ENCODE measurements at places on chromosomes 5 and 9.

DNA sequence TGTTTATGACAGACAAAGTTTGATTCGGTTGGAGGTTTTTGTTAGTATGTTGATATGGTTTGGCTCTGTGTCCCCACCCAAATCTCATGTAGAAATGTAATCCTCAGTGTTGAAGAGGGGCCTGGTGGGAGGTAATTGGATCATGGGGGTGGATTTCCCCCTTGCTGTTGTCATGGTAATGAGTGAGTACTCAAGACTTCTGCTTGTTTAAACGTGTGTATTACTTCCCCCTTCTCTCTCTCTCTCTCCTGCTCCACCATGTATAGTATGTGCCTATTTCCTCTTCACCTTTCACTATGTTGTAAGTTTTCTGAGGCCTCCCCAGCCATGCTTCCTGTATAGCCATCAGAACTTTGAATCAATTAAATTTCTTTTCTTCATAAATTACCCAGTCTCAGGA, 415.1 kb downstream of the HCN1 start:
- DNase-seq, result no peak

GRCh38 chr9:117414220-117414905, 494 bp downstream of the ASTN2 start:
- no peak for DNase-seq

GRCh38 chr5:133820507-133820906, 147.9 kb downstream of the C5orf15 start:
- no peak for DNase-seq

DNA sequence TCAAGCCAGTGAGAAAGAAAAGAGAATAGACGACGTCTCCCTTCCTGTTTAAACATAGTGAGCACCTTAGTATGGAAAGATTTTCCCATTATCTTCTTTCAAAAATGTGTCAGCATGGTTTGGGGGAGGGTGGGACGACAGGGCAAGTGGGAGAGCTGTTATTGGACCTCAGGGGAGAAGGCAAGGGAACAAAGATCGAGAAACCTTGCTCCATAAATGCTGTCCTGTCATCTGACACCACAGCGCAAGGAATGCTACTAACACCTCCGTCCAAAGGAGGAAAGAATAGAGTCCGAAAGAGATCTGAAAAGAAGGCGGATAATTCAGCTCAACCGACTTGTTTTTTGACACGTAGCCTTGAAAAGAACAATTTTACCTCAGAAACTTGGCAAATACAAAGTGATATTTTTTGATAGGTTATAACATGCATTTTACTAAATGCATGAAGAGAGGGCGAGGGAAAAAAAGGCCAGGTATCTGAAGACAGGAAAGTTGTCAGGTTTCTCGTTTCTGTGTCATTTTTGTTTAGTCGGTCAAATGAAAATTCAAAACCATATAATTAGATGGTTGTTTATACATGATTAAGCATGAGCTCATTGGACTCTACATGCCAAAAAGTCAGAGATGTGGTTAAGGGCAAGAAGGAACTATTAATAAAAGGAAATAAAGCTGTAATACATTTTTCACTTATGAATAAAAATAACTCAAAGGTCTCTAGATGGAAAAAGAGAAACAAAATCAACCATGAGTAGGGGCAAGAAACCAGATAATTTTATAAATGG, 155.7 kb downstream of the GLIS3 start:
- DNase-seq, result no peak

- no peak for DNase-seq
Measured at GRCh38 chr5:168334280-168334679, 42.8 kb downstream of the WWC1 start.

DNA sequence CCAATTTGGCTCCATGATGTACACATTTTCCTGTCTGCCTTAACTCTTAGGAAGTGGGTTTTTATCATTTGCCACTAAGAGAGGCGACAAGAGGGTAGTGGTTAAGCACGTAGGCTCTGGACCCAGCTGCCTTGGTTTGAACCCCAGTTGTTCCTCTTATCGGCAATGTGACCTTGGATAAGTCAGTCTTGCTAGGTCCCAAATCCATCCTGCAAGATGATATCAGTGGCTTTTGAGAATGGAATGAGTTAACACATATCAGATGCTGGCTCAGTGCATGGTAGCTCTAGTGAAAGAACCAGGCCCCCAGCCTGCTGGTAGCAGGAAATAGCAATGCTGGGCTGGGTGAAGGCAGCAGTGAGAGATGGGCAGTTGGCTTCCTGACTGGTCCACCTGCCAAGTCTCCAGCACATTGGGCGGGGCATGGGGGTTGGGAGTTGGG, 72.5 kb downstream of the STK10 start:
- peak; percentile 35 for DNase-seq

- no peak for DNase-seq
Measured at GRCh38 chr5:107875833-107876232, 205.1 kb upstream of the EFNA5 start.

- DNase-seq, result no peak
Measured at GRCh38 chr9:129323999-129324553, 146.0 kb upstream of the IER5L start.

GRCh38 chr5:150059623-150060022, 26.7 kb downstream of the CSF1R start:
- DNase-seq, result no peak

DNA sequence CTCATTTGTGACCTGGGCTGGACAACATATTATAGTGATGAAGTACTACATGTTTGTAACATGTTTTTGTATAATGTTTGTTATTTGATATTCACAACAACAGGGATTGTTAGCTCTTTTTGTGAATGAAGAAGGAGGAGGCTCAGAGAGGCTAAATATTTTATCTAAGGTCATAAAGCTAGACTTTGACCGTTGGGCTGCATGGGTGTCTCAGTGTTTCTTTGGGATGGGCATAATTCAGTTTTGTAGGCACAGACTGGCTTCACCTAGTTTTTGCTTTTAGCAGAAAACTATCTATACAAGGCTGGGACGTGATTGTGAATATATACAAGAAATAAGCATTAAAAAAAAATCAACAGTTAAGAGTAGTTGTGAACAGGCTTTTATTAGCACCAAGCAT, 15.0 kb upstream of the GNG10 start:
- no peak for DNase-seq

GRCh38 chr5:21225223-21226064, 1237.4 kb upstream of the CDH18 start:
- no peak for DNase-seq

DNA sequence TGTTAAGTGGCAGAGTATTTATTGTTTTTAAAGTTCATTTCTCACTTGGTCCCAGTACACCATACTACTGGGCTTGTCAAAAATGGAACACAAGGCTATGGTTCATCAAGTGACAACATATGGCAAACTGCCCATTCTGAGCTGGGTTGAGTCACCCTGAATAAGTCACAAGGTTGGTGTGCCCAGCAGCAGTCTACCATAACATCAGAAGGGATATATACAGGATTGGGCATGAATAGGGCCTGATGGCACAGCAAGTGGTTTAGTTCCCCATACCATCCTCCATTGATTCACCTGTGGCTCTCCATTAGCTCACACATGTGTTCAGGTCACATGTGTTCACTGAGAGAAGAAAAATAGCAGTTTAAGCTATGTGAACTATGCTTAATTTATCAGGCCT, 249.8 kb upstream of the PRDM9 start:
- DNase-seq, result no peak

DNA sequence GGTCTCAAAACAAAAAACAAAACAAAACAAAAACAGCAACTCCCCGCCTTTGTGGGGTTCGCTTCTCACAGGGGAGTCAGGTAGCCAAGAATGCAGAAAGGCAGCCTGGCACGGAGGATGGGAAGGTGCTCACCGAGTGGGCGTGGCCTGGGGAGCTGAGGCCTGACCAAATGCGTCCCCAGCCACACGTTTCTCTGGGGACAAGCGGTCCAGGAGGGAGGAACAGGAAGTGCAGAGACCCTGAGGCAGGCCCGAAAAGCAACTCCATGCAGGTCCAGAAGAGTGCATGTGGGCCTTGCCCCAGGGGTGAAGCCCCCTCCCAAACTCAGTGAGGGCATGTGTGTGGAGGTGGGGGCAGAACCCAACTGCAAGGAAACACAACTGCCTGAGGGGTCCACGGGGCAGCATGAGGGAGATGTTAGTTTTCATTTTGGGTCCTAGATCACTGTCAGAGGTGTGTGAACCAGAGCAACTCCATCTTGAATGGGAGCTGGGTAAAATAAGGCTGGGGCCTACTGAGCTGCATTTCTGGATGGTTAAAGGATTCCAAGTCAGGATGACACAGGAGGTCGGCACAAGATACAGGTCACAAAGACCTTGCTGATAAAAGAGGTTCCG, 2.6 kb upstream of the UAP1L1 start:
- DNase-seq, result no peak

DNA sequence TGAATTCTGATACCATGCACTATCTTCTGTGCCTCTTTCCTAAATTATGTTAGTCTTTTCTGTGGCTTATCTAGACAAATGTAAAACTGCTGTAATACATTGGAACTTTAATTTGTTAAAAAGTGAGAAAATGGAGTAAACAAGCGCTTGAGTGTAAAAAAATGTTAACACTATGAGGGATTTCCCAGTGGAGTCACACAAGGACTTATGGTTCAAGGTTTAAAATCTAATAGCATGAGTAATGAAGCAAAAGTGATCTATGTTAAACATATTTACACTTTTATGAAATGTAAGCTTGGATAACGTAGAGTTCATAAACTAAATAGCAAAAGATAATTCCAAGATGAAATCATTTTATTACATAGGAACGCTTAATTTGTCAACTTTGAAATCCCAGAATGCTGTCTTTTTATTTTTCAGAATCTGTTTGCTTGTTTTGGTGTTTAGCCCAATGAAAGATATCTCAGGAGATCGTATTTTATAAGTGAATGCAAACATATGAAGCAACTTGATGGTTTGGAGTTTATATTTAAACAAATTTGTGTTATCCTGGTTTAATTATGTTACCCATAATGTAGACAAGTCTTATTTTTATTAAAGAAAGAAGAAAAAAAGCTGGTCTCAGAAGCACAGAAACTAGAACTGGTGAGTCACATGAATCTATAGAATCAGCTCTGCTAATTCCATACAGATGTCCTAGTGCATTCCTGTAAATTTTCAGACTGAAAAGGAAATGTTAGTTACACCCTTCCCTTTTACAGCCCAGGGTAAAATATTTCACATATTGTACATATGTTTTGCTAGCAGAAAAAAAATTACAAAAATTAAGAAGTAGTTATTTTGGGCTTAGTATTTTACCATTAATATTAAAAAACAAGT, 34.2 kb upstream of the FBN2 start:
- no peak for DNase-seq

- DNase-seq, result no peak
Measured at GRCh38 chr5:5042806-5043205, 97.3 kb upstream of the ADAMTS16 start.

DNA sequence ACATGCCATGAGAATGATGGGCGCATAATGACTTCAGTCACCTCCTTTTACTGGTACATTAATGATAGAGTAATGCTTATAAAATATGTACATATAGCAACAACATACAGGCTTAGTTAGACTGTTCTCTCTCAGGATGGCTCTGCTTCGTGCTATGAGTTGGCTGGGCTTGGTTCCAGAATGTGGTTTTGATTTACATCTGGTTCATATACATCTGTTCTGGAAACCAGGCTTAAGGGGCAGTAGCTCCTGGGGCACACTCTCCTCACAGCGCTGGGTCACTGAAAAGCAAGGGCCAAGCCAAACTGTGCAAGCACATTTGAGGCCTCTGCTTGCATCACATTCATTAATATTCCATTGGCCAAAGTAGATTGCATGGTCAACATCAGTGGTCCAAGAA, 44.9 kb downstream of the PCSK1 start:
- DNase-seq, result no peak

- no peak for DNase-seq
Measured at GRCh38 chr5:171596391-171596878, 177.0 kb downstream of the FGF18 start.

Data from CD4-positive, alpha-beta T cell treated with Interleukin-6 for 4 hours (primary cell).